Glomerular endothelial cell (primary cell): ENCODE measurements at places on chromosomes 4 and X.

DNA sequence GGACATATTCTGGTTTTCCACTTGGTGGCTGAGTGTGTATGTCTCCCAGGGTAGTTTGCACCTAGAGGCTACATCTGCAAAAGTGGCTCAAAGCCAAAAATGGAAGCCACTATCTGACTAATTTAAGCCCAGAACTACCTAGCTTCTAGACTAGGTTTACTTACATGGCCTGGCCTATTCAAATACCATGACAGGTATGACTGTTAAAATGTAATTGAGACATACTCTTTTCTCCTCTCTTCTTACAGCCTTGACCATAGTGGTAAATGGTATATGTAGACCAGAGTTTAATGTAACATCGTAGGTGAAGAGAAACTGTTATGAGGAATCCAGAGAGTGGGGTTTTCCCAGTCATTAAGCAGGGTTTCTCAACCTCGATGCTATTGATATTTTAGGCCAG, 2.6 kb upstream of the TRPC5 start:
- DNase-seq, result no peak

DNA sequence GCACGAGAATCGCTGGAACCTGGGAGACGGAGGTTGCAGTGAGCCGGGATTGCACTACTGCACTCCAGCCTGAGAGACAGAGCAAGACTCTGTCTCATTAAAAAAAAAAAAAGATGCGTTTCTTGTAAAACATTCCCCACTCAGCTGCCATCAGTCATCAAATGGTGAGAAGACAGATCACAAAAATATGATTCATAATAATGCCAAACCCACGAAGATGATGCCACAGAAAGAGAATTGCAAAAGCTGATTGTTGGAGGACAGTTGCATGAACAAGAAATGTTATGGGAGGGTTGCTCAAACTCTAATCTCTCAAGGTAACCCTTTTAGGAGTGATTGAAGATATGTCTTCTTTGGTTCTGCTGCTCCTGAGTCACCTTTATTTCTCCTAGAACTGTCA, 21.4 kb upstream of the SMIM14 start:
- no peak for DNase-seq

- DNase-seq, result peak; percentile 14
Observed at GRCh38 chrX:1336331-1336943, at the start of gene IL3RA. TSS of gene IL3RA (plus strand) at chrX:1336785. CDS start at chrX:1341766, 4,981 bp downstream.

DNA sequence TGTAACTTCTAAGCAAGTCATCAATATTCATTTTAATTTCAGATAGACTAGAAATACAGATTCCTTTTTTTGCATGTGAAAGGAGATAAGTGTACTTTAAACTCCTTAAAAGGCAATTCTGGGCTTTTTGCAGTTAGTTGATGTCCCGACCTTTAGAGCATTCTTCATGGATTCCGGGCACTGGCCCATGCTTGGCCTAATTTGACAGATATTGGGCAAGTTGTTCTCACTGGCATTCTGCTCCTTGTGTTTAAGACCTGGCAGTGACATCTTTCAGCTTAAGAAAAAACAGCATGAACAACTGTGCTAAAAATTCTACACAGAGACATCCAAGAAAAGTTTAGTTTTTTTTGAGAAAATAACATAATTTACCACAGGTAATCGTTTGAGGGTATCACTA, 1037.2 kb downstream of the PCDH18 start:
- DNase-seq, result no peak

DNA sequence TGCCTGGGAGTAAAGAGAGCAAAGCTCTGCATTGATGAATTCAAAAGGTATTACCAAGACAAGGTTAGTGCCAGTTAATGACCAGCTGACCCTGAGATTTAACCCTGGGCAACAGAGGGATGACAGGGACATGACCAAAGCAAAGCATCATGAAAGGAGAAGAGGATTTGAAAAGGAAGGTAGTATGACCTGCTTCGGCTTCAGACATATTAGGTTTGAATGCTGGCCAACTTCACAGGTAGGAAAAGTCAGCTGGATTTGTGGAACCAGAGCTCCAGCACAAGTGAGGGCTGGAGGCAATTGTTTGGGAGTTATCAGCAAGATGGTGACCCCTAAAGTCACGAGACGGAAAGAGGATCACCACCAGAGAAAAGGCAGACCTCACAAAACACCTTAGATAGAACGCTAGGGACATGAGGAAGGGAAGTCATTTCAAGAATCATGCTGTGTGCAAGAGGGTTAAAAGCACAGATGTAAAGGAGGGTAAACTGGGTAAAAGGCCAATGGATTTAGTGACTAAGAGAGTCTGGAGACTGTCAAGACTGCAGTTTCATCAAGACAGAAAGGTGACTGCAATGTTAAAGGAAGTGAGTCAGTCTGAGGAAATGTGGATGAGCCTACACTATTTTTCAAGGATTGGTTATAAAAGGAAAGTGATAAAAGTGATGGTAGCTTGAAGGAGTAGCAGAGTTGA, 45.6 kb downstream of the SH3RF1 start:
- DNase-seq, result peak; percentile 75

DNA sequence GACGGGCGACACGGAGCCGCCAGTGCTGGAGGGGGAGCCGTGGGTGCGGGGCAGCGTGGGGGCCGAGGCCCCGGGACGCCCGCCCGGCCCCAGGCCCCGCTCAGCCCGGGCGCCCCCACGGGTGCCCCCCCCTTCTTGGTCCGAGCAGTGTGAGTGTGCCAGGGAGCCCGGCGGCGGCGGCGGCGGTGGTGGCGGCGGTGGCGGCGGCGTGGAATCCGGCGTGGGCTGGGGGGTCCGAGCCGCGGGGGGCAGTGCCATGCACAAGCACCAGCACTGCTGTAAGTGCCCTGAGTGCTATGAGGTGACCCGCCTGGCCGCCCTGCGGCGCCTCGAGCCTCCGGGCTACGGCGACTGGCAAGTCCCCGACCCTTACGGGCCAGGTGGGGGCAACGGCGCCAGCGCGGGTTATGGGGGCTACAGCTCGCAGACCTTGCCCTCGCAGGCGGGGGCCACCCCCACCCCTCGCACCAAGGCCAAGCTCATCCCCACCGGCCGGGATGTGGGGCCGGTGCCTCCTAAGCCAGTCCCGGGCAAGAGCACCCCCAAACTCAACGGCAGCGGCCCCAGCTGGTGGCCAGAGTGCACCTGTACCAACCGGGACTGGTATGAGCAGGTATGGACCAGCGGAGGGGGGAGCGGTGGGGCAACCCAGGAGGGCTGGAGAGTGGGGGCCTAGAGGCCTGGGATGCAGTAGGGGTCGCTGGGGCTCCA, 466 bp downstream of the DLG3 start:
- DNase-seq, result no peak

DNA sequence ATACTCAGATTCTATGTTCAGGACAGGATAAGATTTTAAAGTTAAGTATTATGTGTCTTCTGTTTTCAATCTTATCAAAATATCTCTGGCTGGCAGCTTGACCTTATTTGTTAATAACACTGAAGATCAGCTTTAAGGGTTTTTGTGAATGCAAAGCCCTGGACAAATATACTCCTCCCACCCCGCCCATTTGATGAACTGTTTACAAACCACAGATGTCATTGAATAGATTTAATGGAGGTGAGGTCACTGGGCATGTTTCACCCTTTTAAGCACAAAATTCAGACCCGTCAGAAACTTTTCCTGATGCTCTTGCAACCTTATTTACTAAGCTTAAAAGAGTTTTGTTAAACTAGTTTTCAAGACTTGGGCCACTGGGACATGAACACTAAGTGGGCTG, 10.1 kb upstream of the CXCL8 start:
- no peak for DNase-seq

DNA sequence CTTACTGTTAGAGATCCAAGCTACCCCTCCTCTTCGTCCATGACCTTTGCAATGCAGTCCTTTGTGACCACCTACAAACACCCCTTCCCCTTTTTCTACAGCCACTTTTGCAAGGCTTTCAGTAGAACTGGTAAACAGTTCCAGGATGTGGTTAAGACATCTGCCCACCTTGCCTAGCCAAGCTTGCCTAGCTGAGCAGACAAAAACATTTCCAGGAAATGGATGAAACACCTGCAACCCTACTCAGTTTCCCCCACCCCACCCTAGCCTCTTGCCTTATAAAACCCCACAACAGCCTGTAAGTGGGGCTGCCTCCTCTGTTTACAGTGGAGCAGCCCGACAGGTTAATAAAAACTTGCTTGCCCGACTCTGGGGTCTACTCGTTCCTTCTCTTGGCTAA, 133.8 kb downstream of the ZC4H2 start:
- no peak for DNase-seq
